ENCODE measurements at places on chromosomes 1 and 21.

GRCh38 chr21:32750405-32750804 is 21.1 kb downstream of the PAXBP1 start:
- no peaks in the 10 kb centered on the region for H3K27me3 ChIP-seq
- no peak overlapping the region for H3K27ac ChIP-seq
- no peak overlapping the region for H3K4me3 ChIP-seq
- H3K4me1 ChIP-seq = no peaks in the 10 kb centered on the region

DNA sequence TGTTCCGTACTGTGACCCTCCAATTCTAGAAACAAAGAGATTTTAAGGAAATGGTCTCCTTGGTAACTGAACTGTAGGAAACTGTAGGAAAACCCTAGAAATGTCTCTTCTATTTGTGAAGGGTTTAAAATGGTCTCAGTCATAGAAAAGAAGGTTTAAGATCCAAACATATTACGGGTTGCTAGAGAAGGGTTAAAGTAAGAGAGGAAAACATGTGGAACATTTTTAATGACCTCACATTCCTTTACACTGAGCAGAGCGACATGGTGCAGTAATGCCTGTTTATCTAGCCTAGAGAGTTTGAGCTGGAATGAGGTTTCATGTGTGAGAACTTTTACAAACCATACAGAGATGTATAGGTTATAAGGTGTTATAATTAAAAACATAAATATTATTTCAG is 36.9 kb upstream of the C1orf105 start:
- no peak for DNase-seq
- H3K27ac ChIP-seq = peak overlapping the region; percentile 36
- H3K36me3 ChIP-seq = no peaks in the 10 kb centered on the region

DNA sequence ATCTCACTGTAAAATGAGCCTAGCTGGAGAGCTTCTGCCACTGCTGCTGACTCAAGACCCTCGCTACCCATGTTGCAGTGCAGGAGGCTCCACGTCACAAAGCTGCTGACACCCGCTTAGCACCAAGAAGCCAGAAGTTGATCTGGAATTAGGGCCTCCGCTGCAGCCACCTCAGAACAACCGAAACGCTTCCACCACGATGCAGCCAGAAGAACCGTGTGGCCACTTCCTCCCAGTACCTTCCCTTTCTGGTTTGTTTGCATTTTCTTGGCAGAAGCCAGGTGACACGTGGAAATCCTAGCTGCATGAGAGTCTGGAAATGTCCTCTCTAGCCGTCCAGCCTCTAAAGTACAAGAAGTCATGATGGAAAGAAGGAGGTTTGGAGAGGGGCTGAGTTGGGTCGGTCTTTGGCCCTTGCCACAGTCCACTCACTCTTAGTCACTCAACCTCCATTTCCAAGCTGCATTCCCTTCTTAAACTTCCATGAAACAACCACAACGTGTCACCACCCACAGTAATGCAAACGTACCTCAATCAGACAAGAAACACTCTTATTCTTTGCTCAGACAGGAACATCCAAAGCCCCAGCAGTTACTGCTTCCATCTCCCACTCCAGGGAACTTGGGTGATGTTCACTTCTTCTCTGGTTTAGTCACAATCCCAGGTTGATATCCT is 10.0 kb upstream of the CDA start:
- H3K27me3 ChIP-seq = no peaks in the 10 kb centered on the region

DNA sequence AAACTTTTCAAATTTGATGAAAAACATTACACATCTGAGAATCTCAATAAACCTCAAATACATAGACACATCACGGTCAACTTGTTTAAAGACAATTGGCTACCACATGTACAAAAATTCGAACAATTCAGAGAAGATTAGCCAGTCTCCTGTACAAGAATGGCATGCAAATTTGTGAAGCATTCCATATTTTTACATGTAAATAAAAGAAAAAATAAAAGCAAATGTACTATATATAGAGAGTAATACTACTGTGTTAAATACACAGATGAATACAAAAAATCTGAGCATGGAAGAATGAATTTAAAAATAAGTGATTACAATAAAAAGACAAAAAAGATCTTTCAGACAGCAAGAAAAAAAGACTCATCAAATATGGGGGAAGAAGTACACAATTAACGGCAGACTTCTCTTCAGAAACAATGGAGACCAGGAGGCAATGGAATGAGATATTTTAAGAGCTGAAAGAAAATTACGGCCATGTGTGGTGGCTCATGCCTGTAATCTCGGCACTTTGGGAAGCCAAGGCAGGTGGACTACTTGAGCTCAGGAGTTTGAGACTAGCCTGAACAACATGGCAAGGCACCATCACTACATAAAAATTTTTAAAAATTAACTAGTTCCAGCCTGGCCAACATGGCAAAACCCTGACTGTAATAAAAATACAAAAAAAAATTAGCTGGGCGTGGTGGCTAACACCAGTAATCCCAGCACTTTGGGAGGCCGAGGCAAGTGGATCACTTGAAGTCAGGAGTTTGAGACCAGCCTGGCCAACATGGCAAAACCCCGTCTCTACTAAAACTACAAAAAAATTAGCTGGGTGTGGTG is 23.2 kb downstream of the HAX1 start:
- no peaks in the 10 kb centered on the region for H3K36me3 ChIP-seq
- H3K27ac ChIP-seq = no peak overlapping the region
- no peak for DNase-seq
- no peaks in the 10 kb centered on the region for H3K4me1 ChIP-seq

DNA sequence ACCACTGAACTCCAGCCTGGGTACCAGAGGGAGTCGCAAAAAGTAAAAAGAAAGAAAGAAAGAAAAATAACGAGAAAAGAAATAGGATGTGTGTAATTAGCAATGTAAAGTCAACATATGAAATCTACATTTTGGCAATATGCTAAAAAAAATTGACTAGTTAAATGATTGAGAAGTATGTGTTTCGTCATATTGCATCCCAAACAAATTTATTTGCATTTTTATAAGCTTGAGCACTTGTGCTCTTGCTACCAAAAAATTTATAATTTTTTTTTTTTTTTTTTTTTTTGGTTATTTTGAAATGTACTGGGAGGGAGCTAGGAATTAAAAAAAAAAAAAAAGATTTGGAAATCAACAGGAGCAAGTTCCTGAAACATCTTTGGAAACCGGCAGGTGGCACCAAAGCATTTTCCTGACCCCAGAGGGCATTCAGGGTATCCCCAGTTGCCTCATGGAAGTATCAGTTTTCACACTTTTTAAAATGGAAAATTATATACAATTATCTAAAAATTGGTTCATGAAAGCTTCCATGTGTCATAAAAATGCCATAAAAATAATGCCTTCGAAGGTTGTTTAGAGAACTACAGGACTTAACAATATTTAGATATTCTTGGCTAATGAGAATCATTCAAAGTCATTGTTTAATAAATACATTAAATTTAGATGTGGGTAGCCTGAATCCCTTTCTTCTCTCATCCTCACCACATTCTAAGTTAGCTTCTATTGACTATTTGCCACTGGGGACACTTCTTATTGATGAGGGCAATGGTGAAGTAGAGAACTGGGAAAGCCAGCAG is 4.8 kb upstream of the HEATR1 start:
- no peak overlapping the region for H3K27ac ChIP-seq
- H3K4me3 ChIP-seq = no peak overlapping the region
- DNase-seq = no peak
- H3K36me3 ChIP-seq = no peaks in the 10 kb centered on the region
- no peaks in the 10 kb centered on the region for H3K27me3 ChIP-seq

All from vagina (tissue), 2 donors.